ENCODE measurements at places on chromosomes 6 and 20.

- DNase-seq: no peak
Observed at GRCh38 chr20:50130356-50130723, 17.4 kb upstream of the UBE2V1 start.

DNA sequence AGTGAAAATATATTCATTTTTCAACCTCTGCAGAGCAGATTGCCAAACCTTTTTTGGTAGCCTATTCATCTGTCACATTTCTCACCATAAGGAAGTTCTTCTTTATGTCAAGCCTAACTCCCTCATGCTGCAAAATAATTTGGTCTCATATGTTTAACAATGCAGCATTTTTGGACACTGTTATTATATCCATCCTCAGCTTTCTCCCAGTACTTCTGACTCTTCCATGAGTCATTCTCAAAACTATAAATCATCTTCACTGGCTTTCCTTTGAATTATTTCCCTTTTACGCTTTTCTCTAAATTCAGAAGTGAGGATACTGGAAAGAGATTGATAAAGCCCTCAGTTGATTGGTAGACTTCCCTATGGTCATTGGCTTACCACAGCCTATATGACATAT is 192.2 kb downstream of the TPBG start:
- DNase-seq: no peak

DNA sequence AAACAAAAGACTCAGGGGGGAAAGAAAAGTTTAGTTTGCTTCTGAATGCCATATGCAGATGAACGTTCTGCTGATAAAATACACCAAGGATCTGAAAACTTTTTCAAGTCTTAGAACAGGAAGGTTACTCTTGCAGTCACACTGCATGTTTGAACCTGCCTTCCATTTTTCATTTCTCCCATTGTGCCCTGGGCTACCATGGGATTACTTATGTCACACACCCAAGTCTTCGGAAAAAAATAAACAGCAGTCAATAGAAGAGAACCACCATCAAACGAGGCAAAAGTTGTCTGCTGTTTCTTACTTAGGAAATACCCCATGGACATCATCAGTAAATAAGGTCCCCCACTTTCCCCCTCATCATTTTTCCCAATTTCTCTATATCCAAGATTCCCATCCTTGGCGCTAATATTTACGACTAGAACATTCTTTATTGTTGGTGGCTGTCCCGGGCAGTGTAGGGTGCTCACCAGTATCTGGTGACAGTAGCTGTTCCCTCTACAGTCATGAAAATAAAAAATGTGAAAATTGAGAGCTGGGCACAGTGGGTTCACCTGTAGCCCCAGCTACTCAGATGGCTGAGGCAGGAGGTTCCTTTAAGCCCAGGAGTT is 202.5 kb downstream of the BCAS1 start:
- DNase-seq: no peak

- no peak for DNase-seq
Observed at GRCh38 chr6:109420751-109421150, 19.7 kb downstream of the PPIL6 start.

DNA sequence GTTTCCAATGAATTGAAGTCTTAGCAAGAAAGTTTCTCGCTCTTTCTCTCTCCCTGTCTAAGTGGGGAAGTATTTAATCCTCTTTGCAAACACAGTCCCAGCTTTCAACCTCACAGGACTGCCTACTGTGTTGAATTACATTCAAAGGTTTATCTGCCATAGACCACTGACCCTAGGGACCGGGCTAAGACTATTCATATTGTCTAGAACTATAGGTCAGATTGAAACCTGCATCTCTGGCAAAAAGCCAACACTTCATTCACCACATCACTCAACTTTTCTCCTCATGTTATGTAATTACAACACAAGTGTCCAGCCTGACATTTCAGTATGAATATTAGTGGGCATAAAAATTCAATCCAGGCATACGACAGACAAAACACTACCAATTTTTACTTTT is 314.7 kb upstream of the RSPO3 start:
- DNase-seq: no peak

- no peak for DNase-seq
Observed at GRCh38 chr20:62464990-62465389, 10.8 kb downstream of the GATA5 start.

DNA sequence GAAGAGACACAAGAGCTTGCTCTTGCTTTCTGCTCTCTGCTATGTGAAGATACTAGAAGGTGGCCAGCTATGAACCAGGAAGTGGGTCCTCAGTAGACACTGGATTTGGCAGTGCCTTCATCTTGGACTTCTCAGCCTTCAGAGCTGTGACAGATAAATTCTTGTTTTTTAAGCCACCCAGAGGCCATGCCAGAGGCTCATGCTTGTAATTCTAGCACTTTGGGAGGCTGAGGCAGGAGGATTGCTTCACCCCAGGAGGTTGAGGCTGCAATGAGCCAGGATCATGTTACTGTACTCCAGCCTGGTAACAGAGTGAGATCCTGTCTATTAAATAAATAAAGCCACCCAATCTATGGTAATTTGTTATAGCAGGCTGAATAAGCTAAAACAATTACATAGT is 185.5 kb upstream of the SALL4 start:
- no peak for DNase-seq

DNA sequence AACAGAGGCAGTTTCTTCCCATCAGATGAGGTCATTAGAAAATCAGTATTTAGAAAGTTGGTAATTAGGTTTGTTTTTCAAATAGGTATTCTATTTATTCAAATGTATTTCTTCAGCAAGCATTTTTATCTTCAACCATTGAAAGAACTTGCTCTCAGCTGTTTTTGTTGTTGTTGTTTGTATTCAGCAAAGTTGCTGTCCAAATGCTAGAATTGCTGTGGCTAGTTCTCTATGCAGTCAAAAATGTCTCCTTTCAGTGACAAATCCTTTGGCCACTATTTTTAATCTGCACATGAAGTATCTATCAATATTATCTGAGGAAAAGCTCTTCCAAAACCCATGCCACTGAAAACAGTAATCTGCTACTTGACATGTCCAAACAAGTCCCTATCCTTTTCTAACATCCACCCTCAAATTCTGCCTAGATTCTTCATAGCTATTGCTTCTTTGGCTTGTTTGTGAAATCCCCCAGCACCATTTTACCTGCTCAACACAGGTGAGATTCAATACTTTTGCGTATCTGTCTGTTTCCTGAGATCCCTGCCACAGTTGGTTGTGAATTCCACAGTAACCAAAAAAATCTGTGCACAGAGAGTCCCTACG is 1005.4 kb downstream of the GRIK2 start:
- no peak for DNase-seq

DNA sequence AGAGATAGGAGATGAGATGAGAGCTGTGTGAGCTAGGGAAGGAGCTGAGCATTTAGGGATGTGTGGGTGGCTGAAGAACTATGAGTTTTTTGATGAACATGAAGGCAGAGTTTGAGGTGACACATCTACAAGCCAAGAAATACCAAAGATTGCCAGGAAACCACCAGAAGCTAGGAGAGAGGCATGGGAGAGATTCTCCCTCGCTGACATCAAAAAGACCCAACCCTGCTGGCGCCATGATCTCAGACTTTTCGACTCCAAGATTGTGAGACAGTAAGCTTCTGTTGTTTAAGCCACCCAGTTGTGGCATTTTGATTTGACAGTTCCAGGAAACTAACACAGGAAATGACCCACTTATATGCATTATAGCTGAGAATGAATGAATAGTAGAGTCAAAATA is 790.9 kb downstream of the TFAP2A start:
- no peak for DNase-seq

DNA sequence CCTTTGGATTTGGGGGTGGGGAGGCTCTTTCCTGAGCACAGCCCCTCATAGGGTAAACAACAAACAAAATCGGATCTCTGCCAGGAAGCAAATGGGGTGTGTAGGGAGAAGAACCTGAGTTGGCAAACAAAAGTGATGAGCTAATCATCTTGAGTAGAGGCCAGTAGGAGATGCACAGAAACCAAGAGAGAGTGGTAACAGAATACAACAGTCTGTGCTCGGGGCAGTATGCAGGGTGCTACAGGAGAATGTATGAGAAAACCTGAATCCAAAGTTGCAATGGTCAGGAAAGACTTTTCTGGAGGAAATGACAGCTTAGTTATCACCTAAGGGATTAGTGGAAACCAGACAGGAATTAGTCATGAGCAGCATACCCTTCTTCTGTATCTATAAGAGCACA is 177.8 kb downstream of the CDKAL1 start:
- no peak for DNase-seq

GRCh38 chr6:26432627-26433201 is 7.6 kb upstream of the BTN3A3 start:
- no peak for DNase-seq

GRCh38 chr20:16553684-16554083 is 19.6 kb downstream of the KIF16B start:
- no peak for DNase-seq

DNA sequence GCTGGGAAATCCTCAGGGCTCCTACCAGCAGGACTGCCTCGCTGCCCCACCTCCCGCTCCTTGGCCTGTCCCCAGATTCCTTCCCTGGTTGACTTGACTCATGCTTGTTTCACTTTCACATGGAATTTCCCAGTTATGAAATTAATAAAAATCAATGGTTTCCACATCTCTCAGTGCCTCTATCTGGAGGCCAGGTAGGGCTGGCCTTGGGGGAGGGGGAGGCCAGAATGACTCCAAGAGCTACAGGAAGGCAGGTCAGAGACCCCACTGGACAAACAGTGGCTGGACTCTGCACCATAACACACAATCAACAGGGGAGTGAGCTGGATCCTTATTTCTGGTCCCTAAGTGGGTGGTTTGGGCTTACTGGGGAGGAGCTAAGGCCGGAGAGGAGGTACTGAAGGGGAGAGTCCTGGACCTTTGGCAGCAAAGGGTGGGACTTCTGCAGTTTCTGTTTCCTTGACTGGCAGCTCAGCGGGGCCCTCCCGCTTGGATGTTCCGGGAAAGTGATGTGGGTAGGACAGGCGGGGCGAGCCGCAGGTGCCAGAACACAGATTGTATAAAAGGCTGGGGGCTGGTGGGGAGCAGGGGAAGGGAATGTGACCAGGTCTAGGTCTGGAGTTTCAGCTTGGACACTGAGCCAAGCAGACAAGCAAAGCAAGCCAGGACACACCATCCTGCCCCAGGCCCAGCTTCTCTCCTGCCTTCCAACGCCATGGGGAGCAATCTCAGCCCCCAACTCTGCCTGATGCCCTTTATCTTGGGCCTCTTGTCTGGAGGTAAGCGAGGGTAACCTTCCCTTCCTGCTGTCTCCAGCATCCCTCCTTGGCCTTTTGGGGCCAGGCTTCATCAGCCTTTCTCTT is at the start of gene CFB:
TSS of gene CFB (plus strand) at position 589 of the 863 bp plus-strand sequence. CDS start at position 716, 127 bp downstream.
- no peak for DNase-seq

DNA sequence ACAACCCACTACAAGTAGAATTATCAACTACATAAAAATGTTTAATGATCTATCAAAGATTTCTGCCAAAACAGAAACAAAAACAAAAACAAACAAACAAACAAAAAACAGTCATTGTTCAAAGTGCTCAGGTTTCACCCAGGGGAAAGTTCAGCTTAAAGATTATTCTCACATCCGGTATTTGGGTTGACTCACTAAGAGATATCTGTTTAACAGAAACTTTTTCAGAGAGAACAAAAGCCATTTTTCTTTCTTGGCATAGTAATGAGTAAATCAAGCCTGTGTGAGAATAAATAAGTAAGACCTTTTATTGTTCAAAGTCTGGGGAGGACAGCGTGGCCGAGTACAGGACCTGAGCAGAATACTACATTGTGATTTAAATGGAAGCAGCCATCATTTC is 143.6 kb downstream of the RCAN2 start:
- DNase-seq: no peak

- DNase-seq: peak; percentile 60
Observed at GRCh38 chr6:39791850-39792539, at the start of gene DAAM2. Gene DAAM2, plus strand, starts transcription at chr6:39792376. Its CDS starts 63,927 bp downstream, at chr6:39856303.

DNA sequence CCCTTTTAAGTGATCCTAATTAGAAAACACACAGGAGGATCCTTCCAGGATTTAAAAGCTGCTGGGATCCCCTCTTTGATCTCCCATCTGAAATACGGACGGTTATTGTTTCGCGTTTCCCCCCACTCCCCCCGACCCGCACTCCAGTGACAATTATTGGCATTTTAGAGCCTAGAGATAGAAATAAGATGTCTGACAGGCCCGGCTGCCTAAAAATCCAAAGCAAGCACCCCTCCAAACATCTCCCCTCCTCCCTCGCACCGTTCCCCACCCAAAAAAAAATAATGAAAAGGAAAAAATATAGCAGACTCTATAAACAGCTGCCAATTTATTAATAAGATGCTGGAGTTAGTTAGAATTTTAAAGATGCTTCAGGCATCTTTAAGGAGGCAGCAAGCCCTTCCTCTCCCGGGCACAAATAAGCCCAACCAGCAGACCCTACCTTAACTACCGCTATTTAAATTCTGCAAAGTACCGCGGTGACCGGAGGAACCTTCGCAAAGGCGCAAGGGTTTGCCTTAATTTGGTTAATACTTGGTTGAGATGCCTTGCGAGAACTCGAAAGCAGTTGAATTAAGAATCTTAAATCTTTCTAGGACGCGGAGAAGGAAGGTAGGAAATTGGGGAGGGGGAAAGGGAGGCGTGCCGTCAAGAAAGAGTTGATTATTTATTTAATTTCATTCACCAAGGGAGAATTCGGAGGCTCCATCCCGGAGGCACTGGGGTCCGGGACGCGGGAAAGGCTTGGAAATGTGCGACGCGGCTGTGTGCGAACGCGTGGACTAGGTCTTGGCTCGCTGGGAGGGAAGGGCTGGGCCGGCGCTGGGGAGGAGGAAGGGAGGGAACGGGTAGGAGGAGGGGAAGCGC is 1.5 kb upstream of the ISM1 start:
- no peak for DNase-seq

DNA sequence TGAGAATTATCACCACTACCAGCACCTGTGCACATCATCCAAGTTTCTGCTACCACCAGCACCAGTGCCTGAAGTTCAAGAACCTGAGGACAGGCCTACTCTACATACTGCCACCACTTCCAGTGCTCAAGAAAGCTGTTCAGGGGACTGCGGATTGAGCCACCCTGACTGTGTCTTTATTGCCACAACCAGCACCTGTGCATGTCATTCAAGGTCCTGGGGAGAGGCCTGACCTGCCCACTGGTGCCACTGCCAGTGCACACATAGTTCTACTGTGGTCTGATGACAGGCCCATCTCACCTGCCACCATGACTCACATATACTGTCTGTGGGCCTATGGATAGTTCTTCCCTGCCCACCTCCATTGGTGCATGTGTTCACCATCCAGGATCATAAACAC is 559.4 kb downstream of the COL12A1 start:
- DNase-seq: no peak

DNA sequence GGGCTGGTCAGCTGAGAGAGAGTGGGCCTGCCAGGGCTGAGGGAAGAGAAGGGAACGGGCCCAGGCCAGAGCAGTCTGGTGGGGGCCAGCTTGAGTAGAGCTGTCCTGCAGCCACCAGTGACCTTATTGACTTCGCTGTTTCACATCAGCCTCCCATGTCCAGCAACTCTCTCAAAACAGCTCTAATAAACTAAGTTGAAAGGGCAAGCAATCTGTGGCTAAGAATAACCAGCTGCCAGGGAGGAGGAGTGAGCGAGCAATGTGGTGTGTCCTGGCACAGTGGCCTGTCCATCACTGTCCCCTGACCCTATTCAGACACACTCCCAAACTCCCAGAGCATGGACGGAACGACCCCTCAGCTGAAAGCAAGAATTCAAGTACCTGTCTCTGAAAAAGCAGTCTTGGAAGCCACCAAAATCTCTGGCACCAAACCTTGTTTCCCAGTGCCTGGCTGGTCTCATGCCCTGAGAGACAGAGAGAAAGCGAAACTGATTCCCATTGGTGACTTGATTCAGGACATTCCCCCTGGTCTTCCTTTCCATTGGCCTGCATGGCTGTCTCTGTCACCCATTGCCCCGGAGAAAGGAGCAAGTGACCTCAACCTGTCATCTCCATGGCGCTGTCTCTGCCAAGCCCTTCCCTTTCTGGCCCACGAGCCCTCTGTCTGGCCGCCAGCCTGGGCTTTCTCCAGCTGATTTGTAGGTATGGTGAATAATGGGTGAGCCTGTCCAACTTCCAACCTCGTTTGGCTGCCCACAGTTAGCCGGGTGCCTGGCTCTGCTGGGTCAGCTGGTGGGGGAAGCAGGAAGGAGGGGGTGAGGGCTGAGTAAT is at the start of gene DDO:
TSS of gene DDO (minus strand) at position 490 of the 831 bp plus-strand sequence. CDS start 2,113 bp downstream, outside the sequence.
- DNase-seq: no peak
